ENCODE measurements at places on chromosomes 4 and X. TPM values are rescaled to one million over a fixed set of nuclear protein-coding genes. Genes with fewer than 3 reads are reported as not detected.

- peaks cover 18% of the 10 kb centered on the region for H3K4me1 ChIP-seq
- H3K36me3 ChIP-seq, result peaks cover 20% of the 10 kb centered on the region
- DNase-seq, result no peak
- peak overlapping the region; percentile 32 for H3K4me3 ChIP-seq
These were observed 8.5 kb downstream of the OGT start for GRCh38 chrX:71541210-71542022.

GRCh38 chr4:112819729-112820128, 182.8 kb downstream of the LARP7 start:
- no peak overlapping the region for H3K27ac ChIP-seq
- H3K27me3 ChIP-seq, result no peaks in the 10 kb centered on the region
- H3K4me3 ChIP-seq, result no peak overlapping the region
- H3K4me1 ChIP-seq, result peaks cover 20% of the 10 kb centered on the region

DKK2 gene
- 0.58 TPM for total RNA-seq

SAGE1 gene
- not detected for total RNA-seq

DNA sequence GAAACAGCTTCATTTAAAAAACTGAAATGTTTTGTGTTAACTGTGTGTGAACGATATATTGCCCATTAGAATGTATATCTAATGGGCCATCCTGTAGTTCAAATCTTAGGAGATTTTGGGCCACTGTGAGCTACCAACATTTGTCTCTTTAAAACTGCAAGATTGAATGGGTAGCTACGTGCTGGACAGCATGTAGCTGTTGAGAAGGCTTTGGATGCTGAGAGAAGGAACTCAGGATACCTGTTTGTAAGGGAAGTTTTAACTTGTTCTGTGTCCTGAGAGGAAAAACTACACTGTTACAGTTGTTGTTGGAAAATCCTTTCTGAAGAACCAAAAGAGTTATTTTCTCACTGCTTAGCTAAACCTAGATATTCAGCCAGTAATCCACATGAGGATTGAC, 45.9 kb downstream of the PDLIM5 start:
- H3K4me3 ChIP-seq, result no peak overlapping the region
- H3K36me3 ChIP-seq, result no peaks in the 10 kb centered on the region
- H3K27ac ChIP-seq, result 0 out of 2 replicates have a peak overlapping the region, but pooled peaks have one; percentile 10
- DNase-seq, result no peak
- H3K4me1 ChIP-seq, result no peaks in the 10 kb centered on the region

GRCh38 chr4:156248917-156249316, 295.3 kb upstream of the CTSO start:
- H3K4me1 ChIP-seq, result no peaks in the 10 kb centered on the region
- no peak for DNase-seq
- no peak overlapping the region for H3K4me3 ChIP-seq
- no peaks in the 10 kb centered on the region for H3K36me3 ChIP-seq
- H3K27ac ChIP-seq, result no peak overlapping the region

DNA sequence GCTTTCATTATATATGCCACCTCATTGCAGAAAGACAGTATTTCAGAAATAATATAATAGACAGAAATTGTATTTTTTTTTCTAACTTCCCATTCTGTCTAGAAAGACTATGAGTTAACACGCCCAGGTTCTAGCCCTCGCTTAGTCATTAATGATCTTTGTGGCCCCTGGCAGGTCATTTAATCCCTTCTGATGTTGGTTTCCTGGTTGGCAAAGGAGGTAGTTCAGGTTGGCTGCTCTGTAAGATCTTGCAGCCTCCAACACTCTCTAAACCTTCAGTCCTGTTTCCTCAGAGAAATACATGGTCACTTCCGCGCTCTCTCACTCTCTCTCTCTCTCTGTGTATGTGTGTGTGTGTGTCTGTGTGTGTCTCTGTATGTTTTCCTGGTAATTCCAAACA, 156.3 kb upstream of the NOCT start:
- H3K4me3 ChIP-seq, result no peak overlapping the region
- H3K27ac ChIP-seq, result no peak overlapping the region
- H3K27me3 ChIP-seq, result no peaks in the 10 kb centered on the region
- H3K4me1 ChIP-seq, result no peaks in the 10 kb centered on the region
- DNase-seq, result no peak

SPP1 gene
- total RNA-seq, result 43.1 TPM

DNA sequence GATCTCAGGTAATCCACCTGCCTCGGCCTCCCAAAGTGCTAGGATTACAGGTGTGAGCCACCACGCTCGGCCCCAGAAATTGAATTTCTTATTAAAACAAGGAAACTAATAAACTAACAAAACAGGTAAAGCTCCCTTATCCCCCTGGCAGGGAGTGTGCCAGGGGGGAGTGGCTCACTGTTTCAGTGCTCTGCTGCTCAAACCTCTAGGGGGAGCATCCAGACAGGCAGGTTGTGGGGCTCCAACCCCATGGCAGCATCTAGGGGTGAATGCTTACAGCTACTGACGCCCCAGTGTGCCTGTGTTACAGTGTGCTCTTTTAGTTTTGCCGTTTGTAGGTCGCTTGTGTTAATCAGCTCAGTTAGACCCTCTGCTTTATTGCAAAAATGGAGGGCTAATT, 605.0 kb downstream of the GABRG1 start:
- H3K4me1 ChIP-seq, result no peaks in the 10 kb centered on the region
- H3K36me3 ChIP-seq, result no peaks in the 10 kb centered on the region
- H3K4me3 ChIP-seq, result no peak overlapping the region
- peak; percentile 31 for DNase-seq

- no peaks in the 10 kb centered on the region for H3K36me3 ChIP-seq
- H3K27me3 ChIP-seq, result no peaks in the 10 kb centered on the region
- DNase-seq, result no peak
- no peaks in the 10 kb centered on the region for H3K4me1 ChIP-seq
These were observed 544.3 kb downstream of the TRIML1 start for GRCh38 chr4:188683571-188683970.

GRCh38 chrX:50858548-50858947, 44.6 kb upstream of the SHROOM4 start:
- no peaks in the 10 kb centered on the region for H3K36me3 ChIP-seq
- no peaks in the 10 kb centered on the region for H3K4me1 ChIP-seq
- no peaks in the 10 kb centered on the region for H3K27me3 ChIP-seq

NAP1L2 gene
- total RNA-seq, result 16.2 TPM

GRCh38 chr4:35982318-35982717, 262.0 kb downstream of the ARAP2 start:
- H3K27ac ChIP-seq, result no peak overlapping the region
- no peak overlapping the region for H3K4me3 ChIP-seq

TSR2 gene
- 20.6 TPM for total RNA-seq

- H3K27me3 ChIP-seq, result no peaks in the 10 kb centered on the region
- H3K36me3 ChIP-seq, result no peaks in the 10 kb centered on the region
- no peak for DNase-seq
These were observed 262.2 kb upstream of the DDX53 start for GRCh38 chrX:22737541-22737940.

DNA sequence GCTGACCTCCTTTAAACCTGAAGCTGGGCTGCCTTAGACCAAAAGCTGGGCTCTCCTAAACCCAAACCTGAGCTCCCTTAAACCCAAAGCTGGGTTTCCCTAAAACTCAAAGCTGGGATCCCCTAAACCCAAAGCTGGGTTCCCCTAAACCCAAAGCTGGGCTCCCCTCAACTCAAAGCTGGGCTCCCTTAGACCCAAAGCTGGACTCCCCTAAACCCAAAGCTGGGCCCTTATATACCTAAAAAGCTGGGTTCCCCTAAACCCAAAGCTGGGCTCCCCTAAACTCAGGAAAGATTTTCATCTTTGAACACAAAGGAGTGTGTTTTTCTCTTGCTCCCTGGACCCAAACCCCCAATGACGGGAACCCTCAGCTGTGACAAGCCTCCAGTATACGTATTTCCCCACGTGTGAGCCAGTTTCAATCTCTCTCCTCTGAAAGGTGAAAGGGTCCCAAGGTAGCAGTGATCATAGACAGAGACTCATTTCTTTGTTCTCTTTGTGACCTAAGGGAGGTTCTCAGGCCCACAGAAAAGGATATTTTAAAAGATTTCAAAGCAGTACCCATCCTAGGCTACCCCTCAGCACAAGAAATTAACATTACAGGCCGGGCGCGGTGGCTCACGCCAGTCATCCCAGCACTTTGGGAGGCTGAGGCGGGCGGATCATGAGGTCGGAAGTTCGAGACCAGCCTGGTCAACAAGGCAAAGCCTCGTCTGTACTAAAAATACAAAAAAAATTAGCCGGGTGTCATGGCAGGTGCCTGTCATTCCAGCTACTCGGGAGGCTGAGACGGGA, 31.3 kb upstream of the ASMTL start:
- no peaks in the 10 kb centered on the region for H3K4me1 ChIP-seq
- no peak overlapping the region for H3K27ac ChIP-seq
- no peak overlapping the region for H3K4me3 ChIP-seq
- 0 out of 2 replicates have a peak, but pooled peaks cover 4% of the 10 kb centered on the region for H3K36me3 ChIP-seq
- no peak for DNase-seq
- H3K27me3 ChIP-seq, result no peaks in the 10 kb centered on the region

- H3K27ac ChIP-seq, result no peak within 1 kb of the TSS
- H3K36me3 ChIP-seq, result no peaks in the 10 kb centered on the region
- H3K4me3 ChIP-seq, result peak within 1 kb of the TSS; percentile 68
- DNase-seq, result no peak
These were observed at the start of gene SLC38A5 for GRCh38 chrX:48470110-48470832. SLC38A5 (minus strand) TSS chrX:48470260; CDS start chrX:48467924, 2,336 bp downstream.

GABRG1 gene
- total RNA-seq, result 1.6 TPM

GRCh38 chrX:71870208-71871098, 40.2 kb upstream of the NHSL2 start:
- no peaks in the 10 kb centered on the region for H3K36me3 ChIP-seq
- H3K4me1 ChIP-seq, result no peaks in the 10 kb centered on the region
- H3K27me3 ChIP-seq, result no peaks in the 10 kb centered on the region
- H3K4me3 ChIP-seq, result no peak overlapping the region
- H3K27ac ChIP-seq, result no peak overlapping the region
- DNase-seq, result peak; percentile 66

- H3K36me3 ChIP-seq, result no peaks in the 10 kb centered on the region
- no peaks in the 10 kb centered on the region for H3K27me3 ChIP-seq
- no peak overlapping the region for H3K4me3 ChIP-seq
- no peaks in the 10 kb centered on the region for H3K4me1 ChIP-seq
- no peak overlapping the region for H3K27ac ChIP-seq
These were observed 231.4 kb upstream of the MID1 start for GRCh38 chrX:10851809-10852208.

- H3K27me3 ChIP-seq, result no peaks in the 10 kb centered on the region
- DNase-seq, result no peak
- H3K36me3 ChIP-seq, result no peaks in the 10 kb centered on the region
- H3K4me3 ChIP-seq, result no peak overlapping the region
- no peaks in the 10 kb centered on the region for H3K4me1 ChIP-seq
- H3K27ac ChIP-seq, result no peak overlapping the region
These were observed 199.4 kb downstream of the MAPK10 start for GRCh38 chr4:86160426-86160825.

DNA sequence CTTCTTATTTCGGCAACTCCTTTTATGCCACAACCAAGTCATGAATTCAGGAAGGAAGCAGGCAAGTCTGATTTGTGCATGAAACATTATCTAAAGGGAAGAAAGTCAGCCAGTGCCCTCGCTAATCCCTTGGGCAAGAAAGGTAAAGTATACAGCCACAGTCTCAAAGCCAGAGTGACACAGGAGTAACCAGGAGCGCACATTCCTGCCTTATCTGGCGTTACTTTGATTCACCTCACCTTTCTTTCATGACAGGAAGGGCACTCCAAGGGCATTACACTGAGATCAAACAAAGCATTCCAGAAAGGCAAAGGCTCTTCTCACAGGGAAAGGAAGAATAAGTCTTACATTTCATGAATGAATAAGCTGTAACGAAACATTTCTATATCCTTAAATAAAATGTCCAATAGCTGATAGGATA, 38.8 kb downstream of the FAT1 start:
- H3K27me3 ChIP-seq, result peaks cover 11% of the 10 kb centered on the region
- DNase-seq, result peak; percentile 72
- H3K27ac ChIP-seq, result no peak overlapping the region
- 0 out of 2 replicates have a peak overlapping the region, but pooled peaks have one; percentile 2 for H3K4me3 ChIP-seq

DNA sequence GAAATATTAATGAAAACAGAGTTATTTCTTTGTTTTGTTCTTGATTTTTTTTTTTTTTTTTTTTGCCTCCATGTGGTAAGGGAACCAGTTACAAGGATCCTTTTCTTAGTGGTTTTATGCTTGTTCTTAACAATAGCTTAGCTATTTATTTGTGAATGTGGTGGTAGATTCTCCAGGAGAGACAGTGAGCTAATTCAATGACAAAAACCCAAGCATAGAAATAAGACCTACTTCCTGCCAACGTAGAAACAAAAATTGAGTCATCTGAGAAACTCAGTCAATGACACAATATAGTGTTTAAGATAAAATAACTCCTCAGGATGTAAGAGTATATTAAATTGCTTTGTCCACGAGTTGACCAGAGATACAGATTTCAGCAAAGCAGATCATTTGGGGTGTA, 863.8 kb upstream of the PABPC4L start:
- no peaks in the 10 kb centered on the region for H3K36me3 ChIP-seq
- DNase-seq, result no peak
- H3K4me1 ChIP-seq, result no peaks in the 10 kb centered on the region
- H3K27me3 ChIP-seq, result no peaks in the 10 kb centered on the region

DNA sequence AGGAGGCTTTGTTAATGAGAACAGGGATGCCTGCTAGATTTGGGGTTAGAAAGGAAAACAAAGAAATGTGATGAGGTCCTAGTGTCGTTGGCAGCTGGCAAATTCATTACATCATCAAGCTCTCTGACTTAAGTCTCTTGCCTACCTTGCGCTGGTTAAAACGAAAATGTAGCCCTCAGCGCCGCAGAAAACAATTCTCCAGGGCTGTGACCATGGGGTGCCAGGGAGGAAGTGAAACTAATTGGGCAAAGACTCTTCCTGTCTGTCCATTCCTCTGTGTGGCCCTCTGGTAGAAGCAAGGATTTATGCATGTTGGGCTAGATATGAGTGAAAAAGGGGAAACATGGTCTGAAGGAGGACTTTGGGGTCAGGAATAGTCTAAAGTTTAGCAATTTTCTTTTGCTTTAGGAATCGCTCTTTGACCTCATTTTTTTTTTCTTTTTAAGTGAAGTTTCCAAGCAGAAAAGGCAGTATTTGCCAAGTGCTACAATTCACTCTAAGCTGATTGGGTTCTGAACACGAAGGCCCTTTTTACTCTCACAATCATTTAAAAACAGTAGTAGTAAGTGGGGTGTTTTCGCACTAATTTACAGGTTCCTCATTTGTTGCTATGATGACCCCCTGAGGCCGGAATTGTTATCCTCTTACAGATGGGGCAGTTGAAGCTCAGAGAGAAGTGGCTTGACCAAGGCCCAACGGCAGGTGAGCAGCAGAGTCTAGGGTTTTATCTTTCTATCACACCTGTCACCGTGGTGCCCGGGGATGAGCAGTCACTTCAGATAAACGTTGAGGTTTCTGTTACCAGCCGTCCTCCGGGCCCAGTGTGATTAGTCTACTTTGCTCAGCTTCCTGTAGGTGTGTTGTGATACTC, 27.3 kb upstream of the CHRNA9 start:
- no peak overlapping the region for H3K4me3 ChIP-seq
- peaks cover 35% of the 10 kb centered on the region for H3K4me1 ChIP-seq
- no peaks in the 10 kb centered on the region for H3K27me3 ChIP-seq
- H3K27ac ChIP-seq, result peak overlapping the region; percentile 41
- peak; percentile 37 for DNase-seq

GRCh38 chr4:1674682-1675081, 9.4 kb downstream of the FAM53A start:
- no peaks in the 10 kb centered on the region for H3K4me1 ChIP-seq
- no peak for DNase-seq
- no peak overlapping the region for H3K27ac ChIP-seq
- H3K4me3 ChIP-seq, result no peak overlapping the region

- H3K27me3 ChIP-seq, result no peaks in the 10 kb centered on the region
- no peak for DNase-seq
- H3K4me1 ChIP-seq, result no peaks in the 10 kb centered on the region
- H3K36me3 ChIP-seq, result no peaks in the 10 kb centered on the region
- no peak overlapping the region for H3K4me3 ChIP-seq
These were observed 45.5 kb upstream of the XIAP start for GRCh38 chrX:123814343-123814742.

- no peaks in the 10 kb centered on the region for H3K27me3 ChIP-seq
- no peak overlapping the region for H3K4me3 ChIP-seq
- H3K4me1 ChIP-seq, result peaks cover 2% of the 10 kb centered on the region
- H3K27ac ChIP-seq, result no peak overlapping the region
- DNase-seq, result peak; percentile 0
These were observed 475.5 kb upstream of the FGF16 start for GRCh38 chrX:76971393-76972376.

Measured in GM23338 (cell line).